ENCODE measurements at places on chromosomes 12 and 14.

DNA sequence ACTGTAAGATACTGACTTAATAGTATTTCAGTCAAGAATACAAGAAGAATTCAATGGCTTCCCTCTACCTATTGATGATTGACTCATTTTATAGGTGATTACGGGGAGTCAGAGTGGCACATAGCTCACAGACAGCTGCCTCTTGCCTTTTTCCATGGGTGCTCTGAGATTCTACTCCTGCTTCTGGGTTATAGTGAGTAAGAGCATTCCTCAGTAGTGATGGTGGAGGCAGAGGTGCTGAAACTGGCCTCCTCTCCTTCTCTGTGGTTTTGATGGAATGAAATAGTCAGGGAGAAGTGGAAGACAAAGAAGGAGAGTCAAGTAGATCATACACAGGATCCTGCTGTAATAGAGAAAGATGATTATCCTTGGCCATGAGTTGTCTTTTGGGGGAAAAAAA lies 438.2 kb upstream of the FAR2 start:
- DNase-seq: no peak

DNA sequence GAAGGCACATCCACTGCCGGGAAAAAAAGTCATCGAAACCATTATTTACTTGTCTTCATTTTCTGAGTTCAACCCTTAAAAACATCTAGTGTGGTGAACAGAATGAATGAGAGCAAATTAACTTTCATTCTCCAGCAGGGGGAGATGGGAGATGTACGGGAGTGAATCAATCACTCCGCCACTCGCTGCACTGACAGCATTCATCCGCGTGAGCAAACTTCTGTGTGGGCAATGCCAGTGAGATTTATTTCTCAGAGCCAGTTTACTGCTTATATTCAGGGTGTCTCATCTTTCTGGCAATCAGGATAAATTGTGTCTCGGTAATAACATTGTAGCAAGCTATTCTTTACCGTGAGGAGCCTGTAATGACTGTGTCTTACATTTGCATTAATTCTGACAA lies 463.6 kb upstream of the MIS18BP1 start:
- DNase-seq: no peak

DNA sequence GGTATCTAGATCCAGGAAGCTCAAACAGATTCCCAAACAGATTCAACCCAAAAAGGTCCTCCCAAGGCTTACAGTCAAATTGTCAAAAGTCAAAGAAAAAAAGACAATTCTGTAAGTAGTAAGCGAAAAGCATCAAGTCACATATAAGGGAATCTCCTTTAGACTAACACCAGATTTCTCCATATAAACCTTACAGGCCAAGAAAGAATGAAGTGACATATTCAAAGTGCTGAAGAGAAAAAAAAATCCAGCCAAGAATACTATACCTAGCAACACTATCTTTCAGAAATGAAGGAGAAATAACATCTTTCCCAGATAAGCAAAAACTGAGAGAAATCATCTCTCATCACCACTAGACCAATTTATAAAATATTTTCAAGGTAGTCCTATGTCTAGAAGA lies 79.6 kb upstream of the LGR5 start:
- DNase-seq: no peak

DNA sequence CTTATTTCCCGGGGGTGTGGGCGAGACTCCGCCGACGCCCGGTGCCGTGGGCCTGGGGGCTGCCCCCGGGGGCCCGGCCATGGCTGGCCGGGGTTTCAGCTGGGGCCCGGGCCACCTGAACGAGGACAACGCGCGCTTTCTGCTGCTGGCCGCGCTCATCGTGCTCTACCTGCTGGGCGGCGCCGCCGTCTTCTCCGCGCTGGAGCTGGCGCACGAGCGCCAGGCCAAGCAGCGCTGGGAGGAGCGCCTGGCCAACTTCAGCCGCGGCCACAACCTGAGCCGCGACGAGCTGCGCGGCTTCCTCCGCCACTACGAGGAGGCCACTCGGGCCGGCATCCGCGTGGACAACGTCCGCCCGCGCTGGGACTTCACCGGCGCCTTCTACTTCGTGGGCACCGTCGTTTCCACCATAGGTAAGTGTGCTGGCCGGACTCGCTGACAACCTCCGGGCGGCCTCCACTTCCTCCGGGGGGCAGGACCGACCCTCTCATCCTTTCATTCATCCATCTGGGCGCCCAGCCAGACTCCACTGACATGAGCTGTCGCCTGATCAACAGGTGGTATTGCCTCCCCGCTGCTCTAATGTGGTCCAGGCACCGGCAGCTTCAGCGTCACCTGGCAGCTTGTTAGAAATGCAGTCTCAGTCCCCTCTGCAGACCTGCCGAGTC lies 467 bp downstream of the KCNK13 start:
- no peak for DNase-seq

DNA sequence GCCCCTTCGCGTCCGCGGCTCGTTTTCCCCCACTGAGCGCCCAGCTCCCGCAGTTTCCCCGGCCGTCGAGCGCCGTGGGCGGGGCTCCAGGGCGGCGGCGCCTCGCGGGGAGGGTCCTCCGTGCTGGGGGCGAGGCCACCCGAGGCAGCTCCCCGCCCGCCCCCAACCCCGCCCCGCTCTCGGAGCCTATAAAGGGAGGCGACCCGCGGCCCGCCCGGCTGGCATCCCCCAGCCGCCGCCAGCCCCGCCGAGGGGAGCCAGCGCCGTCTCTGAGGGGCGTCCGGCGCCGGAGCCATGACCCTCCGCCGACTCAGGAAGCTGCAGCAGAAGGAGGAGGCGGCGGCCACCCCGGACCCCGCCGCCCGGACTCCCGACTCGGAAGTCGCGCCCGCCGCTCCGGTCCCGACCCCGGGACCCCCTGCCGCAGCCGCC lies at the start of gene TAMALIN:
TSS of gene TAMALIN (plus strand) at position 221 of the 432 bp plus-strand sequence. CDS start at position 295, 74 bp downstream.
- DNase-seq: peak; percentile 82

DNA sequence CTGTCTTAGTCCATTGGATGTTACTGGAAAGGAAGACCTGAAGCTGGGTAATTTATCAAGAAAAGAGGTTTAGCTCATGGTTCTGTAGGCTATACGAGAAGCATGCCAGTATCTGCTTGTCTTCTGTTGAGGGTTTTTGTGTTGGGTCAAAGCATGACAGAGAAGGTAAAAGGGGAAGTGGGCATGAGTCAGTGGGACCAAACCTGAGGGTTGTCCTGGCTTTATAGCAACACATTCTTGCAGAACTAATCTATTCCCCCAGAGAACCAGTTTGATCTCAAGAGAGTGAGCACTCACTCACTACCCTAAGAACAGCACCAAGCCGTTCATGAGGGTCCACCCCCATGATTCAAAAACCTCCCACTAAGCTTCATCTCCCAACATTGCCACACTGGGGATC lies 19.0 kb upstream of the KRAS start:
- DNase-seq: no peak

GRCh38 chr12:42407306-42407705 lies 81.3 kb downstream of the PPHLN1 start:
- no peak for DNase-seq

DNA sequence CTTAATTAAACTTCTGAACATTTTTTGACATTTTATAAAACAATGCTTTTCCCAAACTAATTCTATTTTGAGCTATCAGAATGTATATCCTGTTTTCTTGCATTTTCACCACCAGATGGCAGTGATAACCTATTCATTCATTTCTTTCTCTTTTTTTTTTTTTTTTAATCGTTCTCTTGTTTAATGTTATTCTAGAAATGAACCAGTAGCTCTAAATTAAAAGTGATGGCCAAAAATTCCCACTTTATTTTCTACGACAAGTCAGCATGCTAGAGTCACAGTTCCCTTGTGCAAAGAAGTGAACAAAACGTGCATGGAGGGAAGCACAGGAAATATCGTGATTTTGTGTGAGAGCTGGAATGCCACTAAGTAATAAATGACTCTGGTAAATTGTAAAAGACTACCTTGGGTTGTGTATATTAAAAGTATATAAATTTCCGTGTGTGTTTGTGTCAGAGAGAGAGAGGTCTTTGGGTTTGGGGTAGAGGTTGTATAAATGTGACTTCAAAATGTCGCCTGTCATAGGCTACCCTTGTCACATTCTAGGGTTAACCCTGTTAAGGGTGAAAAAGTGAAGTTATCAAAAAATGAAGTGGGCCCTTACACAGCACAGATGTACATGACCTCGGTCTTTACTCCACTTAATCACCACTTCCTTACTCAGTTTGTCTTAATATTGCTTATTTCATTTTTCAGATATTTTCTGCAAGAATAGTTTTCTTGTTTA lies 40.4 kb upstream of the LDHB start:
- DNase-seq: no peak

DNA sequence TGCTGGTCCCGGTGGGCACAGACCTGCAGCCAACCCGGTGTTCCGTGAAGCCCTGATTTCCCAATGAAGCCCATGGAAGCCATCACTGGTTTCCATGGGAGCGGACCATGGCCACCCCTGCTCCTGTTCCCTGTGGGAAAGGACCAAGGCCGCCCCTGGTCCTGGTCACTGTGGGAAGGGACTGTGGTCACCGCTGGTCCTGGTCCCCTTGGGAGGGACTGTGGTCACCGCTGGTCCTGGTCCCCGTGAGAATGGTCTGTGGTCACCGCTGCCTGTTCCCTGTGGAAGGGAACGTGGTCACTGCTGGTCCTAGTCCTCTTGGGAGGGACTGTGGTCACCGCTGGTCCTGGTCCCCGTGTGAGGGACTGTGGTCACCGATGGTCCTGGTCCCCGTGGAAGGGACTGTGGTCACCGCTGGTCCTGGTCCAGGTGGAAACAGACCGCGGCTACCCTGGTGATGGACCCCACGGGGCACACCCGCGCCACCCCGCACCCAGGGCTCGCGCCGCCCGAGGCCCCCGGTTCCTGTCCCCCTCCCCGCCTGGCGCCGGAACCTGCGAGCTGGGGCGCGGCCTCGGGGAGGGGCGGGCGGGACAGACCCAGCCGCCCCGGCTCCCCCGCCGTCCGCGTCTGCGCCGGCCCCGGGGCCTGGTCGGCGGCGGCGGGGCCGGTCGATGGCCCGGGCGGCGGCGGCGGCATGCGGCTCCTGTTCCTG lies at the start of gene GLT1D1:
TSS of gene GLT1D1 (plus strand) at position 594 of the 715 bp plus-strand sequence. CDS start at position 698, 104 bp downstream.
- no peak for DNase-seq

- DNase-seq: no peak
These were observed 45.6 kb upstream of the SMCO2 start for GRCh38 chr12:27400856-27401354.

GRCh38 chr14:74660863-74661262 lies 48.8 kb upstream of the LTBP2 start:
- no peak for DNase-seq

Data from activated CD4-positive, alpha-beta T cell treated with anti-CD3 and anti-CD28 coated beads for 4 hours (primary cell).